Activated CD4-positive, alpha-beta T cell treated with anti-CD3 and anti-CD28 coated beads for 24 hours (primary cell): ENCODE measurements at places on chromosomes 5 and 9.

DNA sequence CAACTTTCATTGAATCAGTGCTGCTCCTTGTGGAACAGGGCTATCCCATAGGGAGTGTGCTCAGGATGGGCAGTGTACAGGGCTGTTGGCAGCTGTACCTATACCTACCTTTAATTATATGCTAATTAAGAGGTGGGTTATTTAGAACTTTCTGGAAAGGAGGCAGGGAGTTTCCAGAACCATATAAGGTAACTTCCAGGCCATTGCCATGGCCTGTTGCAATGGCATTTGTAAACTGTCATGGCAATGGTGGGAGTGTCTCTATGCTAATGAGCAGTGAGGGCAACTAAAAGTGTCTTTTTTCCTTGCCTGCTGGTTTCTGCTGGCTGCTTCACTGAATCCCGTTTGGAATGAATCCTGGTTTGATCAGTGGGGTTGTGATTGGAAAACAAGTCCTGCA, 2.3 kb upstream of the ARHGAP26 start:
- no peak for DNase-seq

DNA sequence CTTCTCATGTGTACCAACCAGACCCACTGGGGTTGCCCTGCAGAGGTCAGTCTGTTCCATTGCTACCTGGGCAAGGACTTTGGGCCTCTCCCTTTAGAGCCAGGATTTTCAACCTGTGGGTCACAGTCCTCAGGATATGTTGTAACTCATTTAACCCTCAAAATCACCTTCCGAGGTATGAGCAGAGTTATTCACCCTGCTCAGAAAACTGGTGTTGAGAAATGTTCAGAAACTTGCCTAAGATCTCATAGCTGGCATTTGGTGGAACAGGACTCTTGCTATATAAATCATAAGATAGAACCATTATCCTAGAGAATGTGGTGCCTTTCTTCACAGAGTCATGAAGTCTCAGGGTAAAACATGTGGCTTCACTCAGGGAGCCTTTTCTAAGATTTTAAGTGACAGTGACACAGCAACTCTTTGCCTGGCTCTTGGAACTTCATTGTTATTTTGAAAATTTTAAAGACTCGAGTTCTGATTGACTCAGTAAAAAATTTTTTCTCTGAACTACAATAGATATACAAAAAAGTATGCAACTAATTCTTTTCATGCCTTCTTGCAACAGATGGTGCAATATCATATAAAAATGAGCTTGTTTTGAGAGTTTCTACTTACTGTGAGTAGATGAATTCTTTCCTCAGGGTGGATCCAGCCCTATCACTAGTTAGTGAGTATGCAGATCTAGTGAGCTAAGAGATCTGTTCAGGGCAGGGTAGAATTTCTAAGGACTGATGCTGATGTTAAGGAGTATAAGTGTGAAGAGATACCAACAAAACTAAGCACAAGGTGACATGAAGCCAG, 29.5 kb downstream of the CAST start:
- DNase-seq: no peak

DNA sequence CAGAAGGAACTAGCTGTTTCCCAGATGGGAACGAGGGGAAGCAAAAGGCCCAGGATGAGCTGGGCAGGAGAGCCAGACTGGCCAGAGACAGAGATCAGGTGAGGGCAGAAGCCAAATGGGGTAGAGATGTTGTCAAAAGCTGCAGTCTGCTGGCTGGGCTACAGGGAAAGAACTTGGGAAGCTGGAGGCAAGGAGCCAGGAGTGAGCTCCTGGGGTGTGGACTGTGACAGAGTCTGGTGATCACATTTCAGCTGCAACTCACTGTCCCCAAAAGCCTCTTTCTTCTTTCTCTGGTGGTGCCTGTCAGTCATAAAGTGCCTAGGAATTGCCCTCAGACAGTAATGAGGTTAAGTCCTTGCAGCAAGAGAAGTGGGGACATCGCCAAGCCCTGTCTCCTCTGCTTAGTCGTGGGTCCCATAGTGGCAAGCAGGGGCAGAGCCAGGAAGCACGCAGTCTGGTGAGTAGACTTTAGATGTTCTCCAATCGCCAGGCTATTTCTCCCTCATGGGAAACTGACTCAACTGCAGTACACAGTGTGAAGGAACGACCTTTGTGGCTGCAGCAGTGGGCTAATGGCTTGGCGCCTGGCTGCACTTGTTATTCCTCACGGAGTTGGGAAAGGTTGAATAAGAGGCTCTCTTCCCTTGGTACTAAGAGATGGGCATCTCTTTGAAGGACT, 2.5 kb upstream of the FSD1L start:
- no peak for DNase-seq

DNA sequence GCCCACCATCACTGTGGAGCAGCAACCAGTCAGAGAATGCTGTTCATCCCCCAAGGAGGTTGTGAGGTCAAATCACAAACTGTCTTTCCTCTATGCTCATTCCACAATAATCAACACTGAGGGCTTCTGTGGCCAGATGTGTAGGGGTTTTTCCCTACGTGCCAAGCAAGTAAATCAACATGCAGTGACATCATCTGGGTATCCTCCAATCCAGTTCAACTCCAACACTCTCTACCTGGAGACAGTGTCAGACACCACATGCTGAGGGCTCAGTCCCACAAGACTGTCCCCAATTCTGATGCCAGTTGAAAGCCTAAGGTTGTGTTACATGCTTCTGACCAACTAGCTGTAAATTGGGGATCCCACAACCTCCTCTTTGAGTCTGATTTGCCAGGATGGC, 57.3 kb upstream of the DMRT1 start:
- no peak for DNase-seq

DNA sequence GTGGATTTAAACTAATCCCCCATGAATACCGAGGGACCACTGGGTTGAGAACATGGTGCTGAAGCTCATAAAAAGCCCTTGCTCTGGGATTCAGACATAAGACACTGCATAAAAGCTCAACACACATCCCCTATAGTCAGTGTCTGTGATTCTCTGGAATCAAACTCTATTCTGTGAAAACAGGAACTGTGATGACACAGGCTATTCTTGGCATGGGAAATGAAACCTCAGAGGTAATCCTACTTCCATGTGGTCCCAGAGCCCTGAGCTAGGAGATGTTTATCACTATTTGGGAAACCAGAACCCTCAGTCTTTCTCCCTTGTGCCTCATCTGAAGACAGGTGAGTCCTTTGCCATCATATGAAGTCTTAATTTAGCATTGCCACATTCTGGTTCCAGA, 135.4 kb upstream of the PRSS3 start:
- DNase-seq: no peak

- DNase-seq: no peak
These were observed 44.6 kb downstream of the PNPLA7 start for GRCh38 chr9:137505421-137506140.

DNA sequence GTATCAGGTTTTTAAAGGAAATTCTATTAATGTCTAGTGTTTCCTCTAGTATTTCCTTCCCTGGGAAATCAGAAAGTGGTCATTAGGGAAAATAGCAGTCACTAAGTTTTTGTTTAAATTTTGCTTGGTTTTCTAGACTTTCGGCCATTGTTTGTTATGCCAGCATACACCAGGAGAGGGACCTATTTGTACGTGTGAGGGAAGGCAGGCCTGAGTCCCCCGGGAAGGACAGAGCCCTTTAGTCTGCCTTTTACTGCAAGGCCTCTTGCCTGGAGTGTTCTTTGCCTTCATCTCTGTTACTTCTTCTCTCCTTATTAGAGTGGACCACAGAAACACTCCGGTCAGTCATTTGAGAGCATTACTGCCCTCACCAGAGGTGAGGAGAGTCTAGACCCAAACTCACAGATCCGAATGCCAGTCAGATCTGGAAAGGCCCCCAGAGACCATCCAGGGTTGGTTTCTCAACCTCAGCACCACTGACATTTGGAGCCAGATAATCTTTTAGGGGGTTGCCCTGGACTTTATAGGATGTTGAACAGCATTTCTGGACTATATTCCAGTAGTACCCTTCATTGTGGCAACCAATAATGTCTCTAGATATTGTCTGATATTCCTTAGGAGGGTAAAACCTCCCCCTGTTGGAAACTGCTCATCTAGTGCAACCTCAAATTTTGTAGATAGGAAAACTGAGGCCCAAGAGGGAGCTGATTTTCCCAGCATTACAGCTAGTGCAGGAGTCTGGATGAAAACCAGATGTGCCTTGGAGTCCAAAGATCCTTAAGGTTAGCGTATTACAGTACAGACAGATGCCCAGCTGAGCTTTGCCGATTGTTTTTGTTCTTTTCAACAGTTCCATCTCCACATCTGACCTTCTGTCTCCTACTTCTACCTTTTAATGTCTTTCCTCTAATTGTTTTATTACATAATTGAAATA, 93.0 kb upstream of the NIPAL4 start:
- no peak for DNase-seq

DNA sequence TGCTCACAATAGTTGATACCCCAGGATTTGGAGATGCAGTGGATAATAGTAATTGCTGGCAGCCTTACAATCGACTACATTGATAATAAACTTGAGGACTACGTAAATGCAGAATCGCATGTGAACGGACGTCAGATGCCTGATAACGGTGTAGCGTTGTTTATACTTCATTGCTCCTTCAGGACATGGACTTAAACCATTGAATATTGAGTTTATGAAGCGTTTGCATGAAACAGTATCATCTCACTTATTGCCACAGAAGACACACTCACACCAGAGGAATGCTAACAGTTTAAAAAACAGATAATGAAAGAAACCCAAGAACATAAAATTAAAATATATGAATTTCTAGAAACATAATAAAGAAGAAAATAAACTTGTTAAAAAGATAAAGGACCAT, 101.6 kb downstream of the GABBR2 start:
- no peak for DNase-seq

- no peak for DNase-seq
These were observed 60.7 kb upstream of the RPS23 start for GRCh38 chr5:82338771-82339373.

DNA sequence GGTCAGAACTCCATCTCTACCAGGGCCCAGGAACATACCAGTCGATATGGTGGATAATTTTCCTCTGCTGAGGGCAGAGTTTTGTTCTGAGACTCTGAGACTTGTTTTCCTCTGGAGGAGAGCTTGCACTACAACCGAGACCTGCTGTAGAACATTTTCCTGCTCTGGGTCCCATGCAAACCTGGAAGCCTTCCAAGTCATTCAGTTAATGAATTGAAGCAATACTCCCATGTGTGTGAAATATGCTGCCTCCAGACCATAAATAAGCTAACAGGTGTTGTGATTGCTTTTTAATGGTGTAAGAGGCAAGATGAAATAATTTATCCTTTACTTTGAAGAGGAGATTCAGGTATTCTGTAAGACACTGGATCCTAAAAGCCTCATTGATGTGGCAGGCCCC, 372.8 kb downstream of the TMEM167A start:
- DNase-seq: no peak

DNA sequence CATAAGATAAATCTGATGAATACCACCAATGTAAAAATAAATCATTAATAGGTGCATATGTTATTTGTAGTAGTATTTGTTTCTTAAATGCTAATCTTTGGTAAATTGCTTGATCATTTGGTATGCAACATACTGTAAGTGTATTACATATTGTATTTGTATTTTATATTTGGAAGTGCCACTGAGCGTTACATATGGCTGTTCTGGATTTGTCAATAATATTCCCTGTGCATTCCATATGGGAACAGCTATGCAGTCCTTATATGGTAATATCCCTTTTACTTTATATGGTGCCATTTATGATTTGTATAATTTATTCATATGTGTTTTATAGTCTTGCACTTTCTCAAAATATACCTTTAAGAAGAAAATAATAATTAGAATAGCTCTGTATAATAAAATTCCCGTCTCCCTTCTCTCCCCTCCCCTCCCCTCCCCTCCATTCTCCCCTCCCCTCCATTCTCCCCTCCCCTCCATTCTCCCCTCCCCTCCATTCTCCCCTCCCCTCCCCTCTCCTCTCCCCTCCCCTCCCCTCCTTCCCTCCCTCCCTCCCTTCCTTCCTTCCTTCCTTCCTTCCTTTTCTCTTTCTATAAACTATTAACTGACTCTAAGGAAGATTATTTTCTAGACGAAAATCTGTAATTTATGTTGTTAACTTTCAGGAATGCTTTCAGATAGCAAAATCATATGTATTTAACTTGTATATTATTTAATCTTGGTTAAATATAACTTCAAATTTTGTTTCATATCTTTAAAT, 241.4 kb downstream of the CSNK1G3 start:
- no peak for DNase-seq

- no peak for DNase-seq
These were observed 198.7 kb downstream of the GAPVD1 start for GRCh38 chr9:125460346-125460745.

DNA sequence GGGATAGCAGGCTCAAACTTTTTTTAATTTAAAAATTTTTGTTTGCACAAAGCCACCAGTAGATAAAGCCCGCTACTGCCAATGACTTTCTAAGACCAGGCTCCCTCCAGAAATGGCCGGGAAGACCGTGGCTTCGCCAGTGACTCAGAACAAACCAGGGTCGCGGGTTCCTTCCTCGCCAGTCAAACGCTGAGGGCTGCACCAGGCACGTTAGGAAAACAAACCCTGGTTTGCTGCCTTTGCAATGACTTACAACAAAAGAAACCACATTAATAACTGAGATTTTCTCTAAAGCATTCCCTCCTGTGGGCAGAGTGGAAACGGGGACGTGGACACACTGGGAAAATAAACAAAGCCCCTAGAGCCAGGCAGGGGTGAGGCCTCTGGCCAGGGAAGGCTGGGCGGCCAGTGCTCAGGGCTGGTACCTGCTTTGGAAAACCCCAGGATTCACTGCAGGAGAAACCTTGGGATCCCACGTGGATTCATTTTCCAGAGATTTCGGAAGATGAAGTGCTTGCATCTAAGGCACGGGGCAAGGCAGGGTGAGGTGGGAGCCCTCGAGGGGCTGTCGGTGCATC, 3.8 kb downstream of the PRRX2 start:
- DNase-seq: no peak

DNA sequence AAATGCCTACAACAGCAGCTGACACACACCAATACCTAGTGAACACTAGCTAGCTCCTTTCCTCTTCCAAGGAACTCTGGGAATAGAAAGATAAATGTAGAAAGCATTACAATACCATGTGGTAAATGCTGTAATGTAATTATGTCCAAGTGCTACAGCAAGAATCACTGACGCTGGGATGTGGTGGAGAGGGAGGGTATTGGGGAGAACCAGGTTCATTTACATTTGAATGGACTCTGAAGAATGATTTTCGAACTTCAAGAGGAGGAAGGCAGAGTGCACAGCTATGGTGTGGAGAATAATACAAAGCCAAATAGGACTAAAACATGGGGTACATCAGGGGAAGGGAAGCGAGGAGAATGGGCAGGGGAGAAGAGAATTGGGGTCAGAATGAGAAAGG, 158.0 kb downstream of the CDK5RAP2 start:
- no peak for DNase-seq
